ENCODE measurements at places on chromosomes 16 and 17.

DNA sequence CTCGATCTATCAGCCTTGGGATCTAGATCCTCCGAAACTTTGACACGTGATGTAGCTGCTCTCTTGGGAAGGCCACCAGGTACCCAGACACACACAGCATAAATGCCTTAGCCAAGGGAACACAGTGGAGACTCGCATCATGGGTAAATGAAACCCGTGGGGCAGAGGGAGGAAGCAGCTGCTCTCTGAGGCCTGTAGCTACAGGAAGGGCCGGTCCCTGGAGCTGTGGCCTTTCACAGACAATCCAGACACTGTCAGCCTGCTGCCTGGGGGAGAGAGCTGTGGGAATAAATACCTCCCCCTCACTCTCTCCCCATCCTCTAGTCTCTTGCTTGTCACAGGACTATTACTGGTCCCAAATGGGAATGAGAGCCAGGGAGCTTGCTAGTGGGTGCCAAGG is 351.2 kb downstream of the UTP18 start:
- DNase-seq, result no peak

DNA sequence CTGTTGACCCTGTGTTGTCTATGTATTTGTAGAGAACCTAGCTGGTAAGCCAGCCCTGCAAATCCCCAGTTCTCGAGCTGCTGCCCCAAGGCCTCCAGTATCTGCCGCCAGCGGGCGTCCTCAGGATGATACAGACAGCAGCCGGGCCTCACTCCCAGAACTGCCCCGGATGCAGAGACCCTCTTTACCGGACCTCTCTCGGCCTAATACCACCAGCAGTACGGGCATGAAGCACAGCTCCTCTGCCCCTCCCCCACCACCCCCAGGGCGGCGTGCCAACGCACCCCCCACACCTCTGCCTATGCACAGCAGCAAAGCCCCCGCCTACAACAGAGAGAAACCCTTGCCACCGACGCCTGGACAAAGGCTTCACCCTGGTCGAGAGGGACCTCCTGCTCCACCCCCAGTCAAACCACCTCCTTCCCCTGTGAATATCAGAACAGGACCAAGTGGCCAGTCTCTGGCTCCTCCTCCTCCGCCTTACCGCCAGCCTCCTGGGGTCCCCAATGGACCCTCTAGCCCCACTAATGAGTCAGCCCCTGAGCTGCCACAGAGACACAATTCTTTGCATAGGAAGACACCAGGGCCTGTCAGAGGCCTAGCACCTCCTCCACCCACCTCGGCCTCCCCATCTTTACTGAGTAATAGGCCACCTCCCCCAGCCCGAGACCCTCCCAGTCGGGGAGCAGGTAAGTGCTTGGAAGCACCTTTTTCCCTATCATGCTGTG is 23.1 kb upstream of the CDC6 start:
- DNase-seq, result no peak

DNA sequence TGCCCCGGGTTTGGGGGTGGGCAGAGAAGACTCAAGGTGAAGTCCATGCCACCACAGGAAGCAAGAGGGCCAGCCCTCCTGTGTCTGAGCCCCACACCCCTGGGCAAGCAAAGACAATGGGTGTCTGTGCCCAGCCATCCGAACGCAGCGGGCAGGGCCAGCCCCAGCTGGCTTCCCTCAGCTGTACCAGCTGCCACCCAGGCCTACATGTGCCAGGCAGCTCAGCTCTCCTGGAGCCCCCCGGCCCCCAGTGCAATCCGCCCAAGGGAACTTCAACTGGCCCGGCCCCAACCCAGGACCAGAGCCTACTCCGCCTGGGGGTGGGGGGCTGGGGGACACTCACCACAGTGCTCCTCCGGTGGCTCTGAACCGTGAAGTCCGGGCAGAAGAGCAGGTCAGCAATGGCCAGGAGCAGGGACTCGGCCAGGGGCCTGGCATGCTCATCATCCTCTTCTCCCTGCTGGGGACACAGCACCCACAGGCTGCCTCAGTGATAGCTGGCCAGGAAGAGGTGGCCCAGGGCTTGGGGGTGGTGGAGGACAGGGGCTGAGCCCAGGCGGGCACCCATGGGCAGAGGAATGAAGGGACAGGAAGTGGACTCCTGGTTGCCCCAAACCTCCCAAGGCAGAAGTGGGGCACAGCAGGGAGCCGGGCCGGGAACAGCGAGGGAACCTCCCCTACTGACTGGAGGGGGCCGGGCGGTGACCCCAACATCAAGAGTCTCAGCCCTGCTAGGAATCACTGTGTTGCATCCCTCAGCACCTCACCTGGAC is 9.8 kb downstream of the HID1 start:
- DNase-seq, result no peak

DNA sequence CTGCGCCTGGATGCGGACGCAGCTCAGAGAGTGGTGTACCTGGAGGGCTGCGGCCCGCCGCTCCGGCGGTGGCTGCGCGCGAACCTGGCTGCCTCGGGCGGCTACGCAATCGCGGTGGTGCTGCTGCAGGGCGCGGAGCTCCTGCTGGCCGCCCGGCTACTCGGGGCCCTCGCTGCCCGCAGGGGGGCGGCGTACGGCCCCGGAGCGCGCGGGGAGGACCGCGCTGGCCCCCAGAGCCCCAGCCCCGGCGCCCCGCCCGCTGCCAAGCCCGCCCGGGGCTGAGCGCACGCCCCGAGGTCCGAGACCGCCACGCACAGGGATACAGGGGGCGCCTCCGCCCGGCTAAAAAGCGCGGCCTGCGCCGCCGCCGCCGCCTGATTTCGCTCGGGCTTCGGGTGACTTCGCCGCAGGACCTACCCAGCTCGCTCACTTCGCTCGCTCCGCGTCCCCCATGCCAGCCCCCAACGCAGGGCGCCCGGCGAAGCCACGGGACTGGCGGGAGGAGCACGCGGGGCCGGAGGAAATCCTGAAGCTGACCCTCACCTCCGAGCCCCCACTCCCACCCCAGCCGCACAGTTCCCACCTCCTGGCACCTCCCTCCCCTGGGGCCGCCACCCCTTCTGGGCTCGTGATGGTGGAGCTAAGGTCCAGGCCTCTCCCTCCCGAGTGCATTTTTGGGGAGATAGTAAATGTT is 8.2 kb downstream of the PDE6G start:
- no peak for DNase-seq

DNA sequence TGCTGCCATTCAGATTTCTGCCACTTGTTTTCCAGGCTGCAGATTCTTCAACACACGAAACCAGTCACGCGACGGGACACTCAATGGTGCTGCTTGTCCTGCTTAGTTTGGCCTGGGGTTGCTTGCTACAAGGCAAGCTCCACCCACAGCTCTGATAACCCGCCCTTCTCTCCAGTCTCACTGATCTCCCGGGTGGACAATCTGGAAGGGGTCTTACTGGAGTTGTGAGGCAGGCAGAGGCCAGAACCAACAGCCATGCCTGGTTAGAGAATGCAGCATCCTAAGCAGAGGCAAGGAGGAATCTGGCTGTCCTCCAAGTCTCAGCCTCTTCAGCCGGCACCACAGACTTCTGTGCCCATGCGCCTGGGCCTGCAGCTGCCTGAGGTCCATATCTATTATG is 119.1 kb downstream of the KCNJ12 start:
- DNase-seq, result no peak

DNA sequence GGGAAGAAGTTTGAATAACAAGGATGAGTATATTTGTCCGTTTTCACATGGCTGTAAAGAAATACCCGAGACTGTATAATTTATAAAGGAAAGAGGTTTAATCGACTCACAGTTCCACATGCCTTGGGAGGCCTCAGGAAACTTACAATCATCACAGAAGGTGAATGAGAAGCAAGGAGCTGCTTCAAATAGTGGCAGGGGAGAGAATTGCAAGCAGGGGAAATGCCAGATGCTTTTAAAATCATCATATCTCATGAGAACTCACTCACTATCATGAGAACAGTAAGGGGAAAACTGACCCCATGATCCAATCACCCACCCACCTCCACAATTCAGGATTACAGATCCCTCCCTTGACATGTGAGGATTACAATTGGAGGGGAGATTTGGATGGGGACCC is 212.8 kb upstream of the CDH8 start:
- no peak for DNase-seq

- no peak for DNase-seq
Measured at GRCh38 chr16:11051879-11052808, 107.8 kb downstream of the CLEC16A start.

DNA sequence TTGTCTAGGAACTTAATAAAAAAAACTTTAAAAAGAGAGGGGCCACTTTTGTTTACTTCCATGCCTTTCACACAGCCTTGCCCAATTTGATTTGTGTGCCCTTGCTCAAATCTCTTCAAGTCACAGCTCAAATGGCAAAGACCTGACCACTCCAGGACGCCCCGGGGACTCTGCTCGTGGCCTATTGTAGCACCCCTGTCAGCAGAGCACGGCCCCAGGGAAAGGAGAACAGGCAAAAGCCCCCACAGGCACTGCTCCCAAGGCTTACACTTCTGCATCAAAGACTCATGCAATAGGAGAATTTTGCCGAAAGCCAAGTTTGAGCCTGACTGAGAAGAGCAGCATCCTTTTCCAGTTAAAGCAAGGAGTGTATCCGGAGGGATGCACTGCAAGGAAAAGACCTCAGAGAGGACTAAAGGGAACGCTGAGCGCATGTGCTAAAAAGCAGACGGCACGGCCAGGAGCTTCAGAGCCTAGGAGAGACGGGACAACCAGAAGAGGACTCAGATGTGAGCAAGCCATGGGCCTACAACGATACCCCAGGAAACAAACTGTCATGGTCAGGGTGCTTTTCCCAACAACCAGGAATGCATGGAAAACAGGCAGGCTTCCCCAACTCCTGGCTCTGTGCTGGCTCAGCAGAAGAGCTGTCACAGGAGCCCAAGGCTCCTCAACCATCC is 8.2 kb downstream of the CREBBP start:
- no peak for DNase-seq

DNA sequence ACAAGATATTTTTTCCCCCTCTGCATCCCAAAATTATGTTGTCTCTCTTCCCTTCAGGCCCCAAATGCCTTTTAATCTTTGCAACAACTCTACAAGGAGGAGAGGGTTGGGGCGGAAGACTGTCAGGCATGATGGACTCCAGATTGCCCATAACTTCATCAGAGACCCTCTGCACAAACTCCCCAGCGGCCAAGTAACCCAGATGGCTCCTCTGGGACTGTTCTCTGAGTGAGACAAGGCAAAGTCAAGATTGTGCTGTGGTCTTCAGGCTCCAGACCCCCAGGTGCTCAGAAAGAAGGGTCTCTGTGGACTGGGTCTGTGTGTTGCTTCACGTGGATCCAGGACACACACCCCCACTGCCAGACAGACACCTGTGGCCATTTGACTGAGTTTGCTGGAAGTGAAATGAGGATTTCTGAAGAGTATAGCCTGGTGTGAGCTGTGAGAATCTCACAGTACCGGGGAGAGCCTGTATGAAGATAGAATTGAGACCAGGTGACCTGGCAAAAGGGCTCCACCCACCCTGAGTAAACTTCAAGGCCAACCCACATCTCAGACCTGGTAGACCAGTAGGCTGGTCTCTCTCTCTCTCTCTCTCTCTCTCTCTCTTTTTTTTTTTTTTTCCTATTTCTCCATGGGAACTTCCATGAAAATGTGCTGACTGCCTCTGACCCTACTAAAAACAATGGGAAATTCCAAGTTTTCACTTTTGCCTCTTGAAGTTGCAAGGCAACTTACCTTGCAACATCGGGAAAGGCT is 354.1 kb downstream of the SOX9 start:
- DNase-seq, result no peak
